Vein endothelial cell (primary cell): ENCODE measurements at places on chromosomes 2 and 18. TPM values are rescaled to one million over a fixed set of nuclear protein-coding genes. Genes with fewer than 3 reads are reported as not detected.

MAPK4 gene
- total RNA-seq: not detected in 2 replicates

C2orf69 gene
- total RNA-seq: 12.1 and 17.3 TPM in 2 replicates

SERPINB8 gene
- 25.8 and 43.9 TPM in 2 replicates for total RNA-seq

HOXD9 gene
- total RNA-seq: 11.7 and 22.5 TPM in 2 replicates

RBBP8 gene
- 11.1 and 20.5 TPM in 2 replicates for total RNA-seq

SPC25 gene
- total RNA-seq: 3.6 and 6.4 TPM in 2 replicates

MAP2 gene
- total RNA-seq: 23.2 and 31.7 TPM in 2 replicates

FOXD4L1 gene
- total RNA-seq: under 0.01 TPM in 1 of 2 replicates, not detected in the other
